ENCODE measurements at places on chromosomes 7 and 10.

DNA sequence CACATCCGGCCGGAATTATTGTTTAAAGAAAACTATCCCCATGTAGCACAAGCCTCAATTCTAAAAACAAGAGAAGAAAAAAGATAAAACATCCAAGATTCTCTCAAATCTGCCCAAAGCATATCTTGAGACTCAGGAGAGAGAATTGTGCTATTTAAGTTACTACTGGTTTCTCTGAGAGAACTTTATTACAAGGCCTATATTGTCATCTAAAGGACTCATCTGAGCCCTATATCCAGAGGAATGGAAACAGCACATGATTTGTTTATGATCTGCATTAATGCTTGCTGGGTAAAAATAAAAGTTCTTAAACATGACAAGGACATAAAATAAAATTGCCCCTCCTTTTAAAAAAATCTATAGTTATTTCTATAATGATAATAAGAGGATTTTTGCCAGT, 25.0 kb downstream of the LRRN3 start:
- no peak for DNase-seq

- no peak for DNase-seq
These were observed 6.2 kb downstream of the GIGYF1 start for GRCh38 chr7:100687751-100688300.

DNA sequence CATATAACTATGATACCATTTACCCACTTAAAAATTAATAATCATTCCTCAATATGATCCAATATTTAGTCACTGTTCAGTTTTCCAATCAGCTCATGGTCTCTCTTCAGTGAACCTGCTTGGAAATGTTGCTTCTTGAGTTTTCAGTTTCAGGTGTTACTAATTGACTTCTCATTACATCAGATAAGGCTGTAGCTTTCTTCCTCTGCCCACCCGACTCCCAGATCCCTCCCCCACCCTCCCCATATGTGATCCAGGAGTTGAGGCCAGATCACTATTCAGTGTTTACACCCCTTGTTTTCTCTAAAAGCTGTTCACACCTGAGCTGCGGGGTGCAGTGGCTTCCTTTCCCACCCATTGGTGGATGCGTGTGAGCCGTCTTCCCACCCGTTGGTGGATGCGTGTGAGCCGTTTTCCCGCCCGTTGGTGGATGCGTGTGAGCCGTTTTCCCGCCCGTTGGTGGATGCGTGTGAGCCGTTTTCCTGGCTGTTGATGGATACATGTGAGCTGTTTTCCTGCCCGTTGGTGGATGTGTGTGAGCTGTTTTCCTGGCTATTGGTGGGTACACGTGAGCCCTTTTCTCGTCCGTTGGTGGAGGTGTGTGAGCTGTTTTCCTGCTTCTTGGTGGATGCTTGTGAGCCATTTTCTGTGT, 3.2 kb upstream of the MTG1 start:
- no peak for DNase-seq

GRCh38 chr10:1661859-1662437, 75.4 kb downstream of the ADARB2 start:
- no peak for DNase-seq

DNA sequence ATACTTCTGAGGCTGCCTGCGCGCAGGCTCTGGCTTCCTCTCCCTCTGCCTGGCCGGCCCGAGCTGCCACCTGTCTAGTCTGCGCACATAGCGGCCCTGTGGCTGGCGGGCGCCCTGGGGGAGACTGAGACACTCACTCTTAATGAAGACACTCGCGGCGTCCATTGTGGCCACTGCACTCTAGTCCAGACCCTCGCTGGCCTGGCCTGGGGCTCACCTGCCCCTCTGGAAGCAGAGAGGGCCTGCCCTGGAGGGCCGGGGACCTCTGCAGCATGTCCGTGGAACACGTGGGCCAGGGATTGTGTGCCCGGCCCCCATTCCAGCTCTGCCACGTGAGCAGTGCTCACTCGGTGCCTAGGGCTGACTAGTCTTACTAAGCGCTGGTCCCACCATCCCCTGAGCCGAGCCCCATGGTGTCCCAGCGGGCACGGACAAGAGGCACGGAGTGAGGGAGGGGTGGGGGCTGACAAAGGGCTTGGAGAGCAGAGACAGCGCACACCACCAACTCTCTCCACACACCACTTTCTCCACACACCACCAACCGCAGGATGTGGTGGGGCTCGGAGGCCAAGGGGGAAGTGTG, 149.3 kb downstream of the ELFN1 start:
- DNase-seq = peak; percentile 84

- no peak for DNase-seq
These were observed 138.1 kb upstream of the TCF7L2 start for GRCh38 chr10:112811741-112812551.

- no peak for DNase-seq
These were observed 14.5 kb downstream of the PYROXD2 start for GRCh38 chr10:98400482-98400881.

DNA sequence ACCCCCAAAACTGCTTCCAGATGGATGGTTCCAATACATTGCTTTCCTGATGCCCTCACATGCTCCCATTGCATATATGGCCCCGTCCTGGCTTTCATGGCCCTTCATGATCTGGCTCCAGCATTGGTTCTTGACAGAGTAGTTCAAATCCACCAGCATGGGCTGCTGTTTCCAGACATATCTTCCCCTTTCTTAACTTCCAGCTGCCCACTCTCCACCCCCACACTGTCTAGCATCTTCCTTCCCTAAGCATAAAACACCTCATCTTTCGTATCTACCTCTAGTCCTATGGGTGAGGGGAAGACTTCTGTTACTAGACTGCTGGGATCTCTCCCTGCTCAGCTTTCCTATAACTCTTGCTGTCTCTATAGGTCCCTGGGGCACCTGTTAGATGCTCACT, 13.2 kb upstream of the GOLGA7B start:
- no peak for DNase-seq

DNA sequence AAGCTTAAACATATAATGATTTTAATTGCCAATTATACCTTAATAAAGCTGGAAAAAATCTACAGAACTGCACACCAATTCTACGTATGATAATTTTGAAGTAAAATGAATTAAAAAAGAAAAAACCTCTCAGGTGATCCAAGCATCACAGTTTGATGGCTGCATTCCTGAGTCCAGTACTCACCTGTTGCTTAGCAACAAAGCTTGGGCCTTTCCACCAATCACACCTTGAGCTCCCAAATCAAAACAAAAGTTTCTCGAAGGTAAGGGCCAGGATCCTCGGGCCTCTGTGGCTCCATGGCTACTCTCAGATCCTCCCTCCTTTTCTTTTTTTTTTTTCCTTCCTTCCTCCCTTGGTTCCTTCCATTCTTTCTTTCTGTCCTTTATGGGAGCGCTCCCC, 137.2 kb upstream of the PCBD1 start:
- DNase-seq = no peak

DNA sequence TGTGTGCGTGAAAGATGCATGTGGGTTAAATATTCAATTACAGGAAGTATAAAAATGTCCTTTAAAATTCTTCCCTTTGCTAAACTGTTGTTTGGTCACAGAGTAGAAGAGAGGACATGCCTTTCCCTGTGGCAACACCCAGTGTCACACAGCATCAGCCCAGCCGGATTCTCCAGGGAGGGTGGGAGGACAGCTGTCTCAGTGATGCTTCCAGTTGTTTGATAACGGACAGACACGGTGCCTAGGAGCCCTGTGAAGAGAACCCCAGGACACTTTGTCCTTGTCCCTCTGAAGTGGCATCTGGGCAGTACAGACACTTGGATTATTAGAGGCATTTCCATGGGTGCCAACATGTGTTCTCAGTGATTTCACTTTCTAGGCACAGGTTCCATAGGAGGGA, 306.6 kb upstream of the LRGUK start:
- no peak for DNase-seq
